Trophoblast cell (in vitro differentiated cells and primary cell): ENCODE measurements at places on chromosomes 7 and 10.
A peak's percentile ranks its signal among the peaks of the same experiment; 100 is the strongest.

GRCh38 chr10:92809840-92810239, 38.5 kb upstream of the EXOC6 start:
- no peak for DNase-seq

- DNase-seq, result peak; percentile 34
Observed at GRCh38 chr10:48506147-48506917, 98.5 kb downstream of the ARHGAP22 start.

DNA sequence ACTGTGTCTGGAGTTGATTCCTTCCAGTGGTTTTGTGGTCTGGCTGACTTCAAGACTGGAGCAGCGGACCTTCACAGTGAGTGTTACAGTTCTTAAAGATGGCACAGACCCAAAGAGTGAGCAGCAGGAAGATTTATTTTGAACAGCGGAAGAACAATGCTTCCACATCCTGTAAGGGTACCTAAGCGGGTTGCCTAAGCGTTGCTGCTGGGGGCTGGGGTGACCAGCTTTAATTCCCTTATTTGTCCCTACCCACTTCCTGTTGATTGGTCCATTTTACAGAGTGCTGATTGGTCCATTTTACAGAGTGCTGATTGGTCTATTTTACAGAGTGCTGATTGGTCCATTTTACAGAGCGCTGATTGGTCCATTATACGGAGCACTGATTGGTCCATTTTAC, 13.2 kb downstream of the AKR1B15 start:
- no peak for DNase-seq

- DNase-seq, result no peak
Observed at GRCh38 chr7:36253699-36254098, 100.6 kb downstream of the EEPD1 start.

DNA sequence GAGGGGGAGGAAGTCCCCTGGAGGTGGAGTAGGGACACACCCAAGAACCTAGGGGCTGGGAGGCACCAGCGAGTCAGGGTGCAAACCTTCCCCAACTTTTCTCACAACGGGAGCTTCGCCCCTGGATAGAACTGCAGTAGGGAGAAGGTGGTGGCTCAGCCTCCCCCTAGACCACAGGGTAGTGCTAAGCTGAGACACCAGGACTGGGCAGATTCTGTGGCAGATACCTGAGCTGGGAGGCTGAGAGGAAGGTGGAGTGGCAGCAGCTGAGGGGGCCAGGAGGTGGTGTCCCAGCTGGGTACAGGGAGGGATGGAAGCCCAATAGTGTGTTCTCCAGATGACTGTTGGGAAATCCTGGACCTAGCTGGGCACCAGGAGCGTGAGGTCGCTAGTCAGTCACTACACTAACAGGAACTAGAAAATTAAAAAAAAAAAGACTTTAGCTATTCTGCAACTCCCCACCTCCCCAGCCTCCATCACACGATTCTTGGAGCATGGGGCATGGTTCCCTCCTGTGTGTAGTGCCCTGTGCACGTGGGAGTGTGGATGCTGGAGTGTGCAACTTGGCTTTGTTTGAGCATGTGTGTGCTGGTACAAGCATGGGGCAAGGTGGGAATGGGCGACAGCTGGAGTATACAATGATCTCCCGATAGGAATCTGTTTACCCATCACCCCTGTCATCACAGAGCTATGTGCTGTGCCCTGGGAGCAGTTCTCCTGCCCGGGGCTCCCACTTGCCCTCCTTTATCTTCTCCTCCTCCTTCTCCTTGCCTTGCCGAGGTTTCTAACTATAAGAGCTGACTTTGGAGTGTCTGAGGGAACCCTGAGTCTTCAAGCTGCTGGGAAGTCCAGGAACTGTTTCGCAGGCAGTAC, 8.8 kb upstream of the TRPV6 start:
- no peak for DNase-seq

- peak; percentile 97 for DNase-seq
Observed at GRCh38 chr7:136086712-136087111, 109.6 kb upstream of the MTPN start.
